Hepatic stellate cell (primary cell): ENCODE measurements at places on chromosomes 5 and 9.

GRCh38 chr5:154986151-154986550, 27.4 kb upstream of the KIF4B start:
- no peak for DNase-seq

DNA sequence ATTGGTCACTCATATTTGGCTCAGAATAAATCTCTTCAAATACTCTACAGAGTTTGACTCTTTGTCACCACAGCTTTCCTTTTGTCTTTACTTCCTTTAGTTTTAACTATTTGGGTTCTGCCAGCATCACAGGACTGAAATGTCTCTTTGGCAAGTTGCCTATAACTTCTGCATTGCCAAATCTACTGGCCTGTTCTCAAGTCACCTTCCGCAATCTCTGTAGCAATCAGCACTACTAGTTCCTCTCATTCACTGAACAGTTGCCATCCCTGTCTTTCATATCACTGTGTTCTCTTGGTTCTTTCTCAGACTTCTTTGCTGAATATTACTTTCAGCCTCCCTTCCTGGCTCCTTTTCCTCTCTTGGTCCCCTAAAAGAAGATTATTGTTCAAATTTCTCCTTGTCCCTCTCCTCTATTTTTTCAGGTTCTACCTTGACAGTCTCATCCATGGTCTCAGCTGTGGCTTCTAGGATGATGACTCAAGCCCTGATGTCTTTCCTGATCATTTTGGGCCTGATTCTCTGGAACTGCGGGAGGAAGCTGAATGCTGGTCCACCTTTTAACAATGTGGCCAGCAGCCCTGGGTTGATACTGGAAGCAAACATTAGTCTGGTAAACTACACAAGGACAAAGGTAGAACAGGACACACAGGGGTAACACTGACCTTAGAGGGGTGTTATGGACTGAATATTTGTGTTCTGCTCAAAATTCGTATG, 44.0 kb upstream of the LIFR start:
- no peak for DNase-seq

DNA sequence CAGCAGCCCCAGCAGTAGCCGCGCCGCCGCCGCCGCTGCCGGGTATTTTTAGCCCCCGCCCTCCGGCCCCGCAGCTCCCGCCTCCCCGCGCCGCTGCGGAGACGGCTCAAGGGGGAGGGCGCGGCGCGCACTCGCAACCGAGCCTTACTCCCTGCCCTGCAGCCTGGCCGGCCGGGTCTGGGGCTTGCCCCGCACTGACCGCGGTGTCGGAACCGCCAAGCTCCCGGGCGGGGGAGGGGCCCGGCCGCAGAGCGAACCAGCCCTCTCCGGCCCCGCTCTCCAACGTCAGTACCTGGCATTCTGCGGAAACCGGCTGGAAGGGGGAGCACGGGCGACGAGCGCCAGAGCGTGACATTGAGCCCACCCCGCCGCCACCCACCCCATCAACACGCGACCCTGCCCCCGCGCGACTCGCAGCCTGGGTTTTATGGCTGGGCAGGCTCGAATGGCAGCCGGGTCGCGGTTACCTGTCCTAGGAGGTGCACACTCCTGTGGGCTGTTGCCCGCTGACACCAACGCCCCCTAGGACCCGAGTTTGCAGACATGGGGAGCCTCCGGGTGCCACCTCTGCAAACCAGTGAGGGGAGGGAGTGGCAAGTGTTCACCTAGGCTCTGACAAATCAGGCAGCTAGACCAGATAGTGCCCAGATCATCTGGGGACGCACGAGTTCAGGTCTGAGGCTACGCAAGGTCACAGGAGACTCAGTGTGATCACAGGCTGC, at the start of gene ACSL6:
Gene ACSL6 (minus strand): TSS at position 37 of the 722 bp plus-strand sequence. CDS start 105 bp downstream, outside the sequence.
- DNase-seq, result peak; percentile 28

GRCh38 chr9:33155393-33155792, 11.7 kb downstream of the B4GALT1 start:
- DNase-seq, result no peak

GRCh38 chr9:108273988-108274387, 581.8 kb downstream of the ACTL7B start:
- DNase-seq, result no peak

- no peak for DNase-seq
These were observed 111.6 kb downstream of the WNK2 start for GRCh38 chr9:93295456-93296076.

DNA sequence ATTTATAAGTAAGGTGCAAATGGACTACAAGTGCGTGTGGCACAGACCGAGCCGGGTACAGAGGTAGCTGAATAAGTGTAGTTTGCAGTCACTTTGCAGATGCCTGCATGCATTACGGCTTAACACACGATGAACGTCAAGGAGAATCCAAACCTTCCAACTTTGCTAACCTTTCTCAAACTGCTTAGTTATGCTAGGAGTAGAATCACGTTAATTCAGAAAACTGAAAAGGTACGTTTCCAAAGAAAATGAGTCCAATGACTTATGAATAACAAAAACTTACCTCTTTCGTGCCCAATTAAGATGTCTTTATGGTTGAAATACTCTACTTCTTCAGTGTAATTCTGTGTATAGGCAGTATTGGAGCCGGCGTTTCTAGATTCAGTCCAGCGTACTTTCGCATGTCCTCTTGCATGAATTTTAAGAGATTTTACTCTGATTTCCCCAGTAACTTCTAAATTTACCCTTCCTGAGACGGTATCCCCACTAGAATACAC, 539 bp downstream of the ARRDC3 start:
- DNase-seq, result no peak

GRCh38 chr5:134732819-134733218, 5.5 kb upstream of the CAMLG start:
- no peak for DNase-seq

DNA sequence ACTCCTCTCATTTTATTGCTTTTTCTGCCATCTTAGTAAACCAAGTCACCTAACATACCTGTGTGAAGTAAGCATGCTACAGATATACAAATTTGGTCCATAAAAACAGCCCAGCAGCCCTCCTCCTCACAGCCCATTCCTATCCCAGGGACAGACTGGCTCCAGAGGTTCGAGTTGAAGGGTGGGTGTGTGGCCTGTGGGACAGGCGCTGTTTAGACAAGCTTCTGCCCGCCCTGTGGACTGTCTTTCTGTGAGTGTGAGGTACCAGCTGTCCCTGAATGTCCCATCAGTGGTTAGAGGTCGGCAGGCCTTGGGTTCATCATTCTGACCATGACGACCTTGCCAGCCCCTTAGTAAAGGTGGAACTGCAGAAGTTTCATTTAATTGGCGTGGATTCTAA, 82.0 kb downstream of the WNK2 start:
- no peak for DNase-seq

GRCh38 chr9:15182730-15183129, 124.3 kb downstream of the TTC39B start:
- DNase-seq, result no peak

GRCh38 chr9:113946496-113947115, 70.5 kb downstream of the ZNF618 start:
- DNase-seq, result no peak

GRCh38 chr5:159341145-159341544, 10.9 kb upstream of the IL12B start:
- DNase-seq, result no peak

GRCh38 chr5:149257131-149257530, 14.5 kb upstream of the AFAP1L1 start:
- DNase-seq, result no peak

GRCh38 chr9:124149992-124150391, 107.8 kb upstream of the NEK6 start:
- no peak for DNase-seq

DNA sequence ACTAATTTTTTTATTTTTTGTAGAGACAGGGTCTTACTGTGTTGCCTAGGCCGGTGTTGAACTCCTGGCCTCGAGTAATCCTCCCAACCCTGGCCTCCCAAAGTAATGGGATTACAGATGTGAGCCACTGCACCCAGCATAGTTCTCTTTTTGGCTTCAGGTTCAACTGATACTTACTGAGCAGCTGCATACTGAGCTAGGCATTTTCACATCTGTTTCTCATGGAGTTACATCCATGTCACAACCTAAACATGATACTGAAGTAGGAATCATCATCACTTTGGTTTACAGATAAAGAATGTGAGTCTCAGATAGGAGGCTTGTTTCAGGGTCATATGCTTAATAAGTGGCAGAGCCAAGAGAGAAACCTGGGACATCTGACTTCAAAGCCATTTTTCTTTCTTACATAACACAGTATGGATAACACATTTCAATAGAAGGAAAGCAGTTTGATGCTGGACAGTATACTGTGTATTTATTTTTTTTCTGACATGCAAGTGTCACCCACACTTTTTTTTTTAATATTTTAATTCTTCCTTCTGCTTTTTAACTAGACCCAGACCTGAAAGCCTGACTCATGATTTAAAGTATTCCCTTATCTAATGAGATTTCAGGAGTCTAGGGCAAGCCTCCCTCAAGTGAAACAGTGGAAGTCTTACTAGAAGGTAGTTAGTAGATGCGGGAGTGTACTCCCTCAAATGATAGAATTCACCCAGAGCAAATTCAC, 90.8 kb downstream of the HACD4 start:
- no peak for DNase-seq

DNA sequence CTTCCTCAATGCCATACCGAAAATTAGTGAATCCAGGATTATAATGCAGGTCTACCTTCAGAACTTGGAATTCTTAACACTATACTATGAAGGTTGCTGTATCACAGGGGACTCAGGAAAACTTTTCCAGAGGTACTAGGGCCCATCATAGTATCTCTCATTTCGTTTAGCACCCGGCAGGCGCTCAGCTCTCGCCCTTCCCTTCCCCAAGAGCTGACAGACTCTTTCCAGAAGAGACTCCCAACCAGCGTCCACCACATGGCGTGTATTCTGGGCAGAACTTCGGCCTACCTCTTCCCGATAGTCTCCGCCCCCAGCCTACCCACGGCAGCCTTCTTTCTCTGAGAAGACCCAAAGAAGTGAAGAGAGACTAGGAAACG, 271 bp downstream of the NOL8 start:
- peak; percentile 49 for DNase-seq

DNA sequence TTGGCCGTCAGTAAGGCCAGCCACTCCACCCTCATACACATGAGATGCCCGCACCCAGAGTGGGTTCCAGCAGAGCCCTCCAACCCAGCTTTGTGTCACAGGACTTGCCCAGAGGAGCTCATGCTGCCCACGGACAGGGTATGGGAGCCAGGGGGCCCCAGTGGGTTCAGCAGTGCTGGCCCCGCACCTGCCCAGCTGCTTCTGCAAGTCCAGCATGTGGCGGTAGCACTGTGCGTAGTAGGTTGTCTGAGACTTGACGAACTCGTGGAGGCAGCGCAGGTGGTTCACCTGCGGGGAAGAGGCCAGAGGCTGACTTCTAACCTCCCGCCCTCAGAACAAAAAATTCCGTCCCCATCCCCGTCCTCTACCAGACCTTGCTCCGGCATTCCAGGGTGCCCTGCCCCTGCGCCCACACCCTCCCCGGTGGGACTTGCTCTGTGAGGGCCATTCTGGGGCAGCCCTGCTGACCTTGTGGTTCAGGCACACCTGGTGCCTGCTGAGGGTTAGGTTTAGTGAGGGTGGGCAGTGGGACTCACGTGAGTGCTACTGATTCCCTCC, 18.5 kb downstream of the SH3GLB2 start:
- no peak for DNase-seq

DNA sequence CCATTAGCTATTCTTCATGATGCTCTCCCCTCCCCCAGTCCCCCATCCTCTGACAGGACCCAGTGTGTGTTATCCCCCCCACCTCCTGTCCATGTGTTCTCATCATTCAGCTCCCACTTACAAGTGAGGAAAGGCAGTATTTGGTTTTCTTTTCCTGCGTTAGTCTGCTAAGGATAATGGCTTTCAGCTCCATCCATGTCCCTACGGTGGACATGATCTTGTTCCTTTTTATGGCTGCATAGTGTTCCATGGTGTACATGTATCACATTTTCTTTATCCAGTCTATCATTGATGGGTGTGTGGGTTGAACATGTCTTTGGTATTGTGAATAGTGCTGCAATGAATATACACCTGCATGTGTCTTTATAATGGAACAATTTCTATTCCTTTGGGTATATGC, 101.3 kb upstream of the ICE1 start:
- no peak for DNase-seq

DNA sequence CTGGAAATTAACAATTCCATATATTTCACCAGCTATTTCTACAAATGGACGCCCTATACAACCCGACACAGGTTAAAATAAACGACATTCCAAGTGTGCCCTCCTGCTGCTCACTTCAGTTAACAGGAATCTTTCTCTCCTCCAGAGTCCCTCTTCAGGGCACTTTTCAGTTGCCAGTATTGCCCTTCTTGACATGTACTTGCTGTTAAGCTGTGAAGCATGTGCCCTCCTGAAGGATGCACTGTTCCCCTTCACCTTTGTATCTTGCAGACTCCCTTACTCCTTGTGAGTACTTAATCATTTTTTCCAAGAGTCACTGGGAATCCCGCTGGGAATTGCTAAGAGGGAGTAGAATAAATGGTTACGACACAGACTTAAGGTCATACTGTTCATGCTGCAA, 364.1 kb downstream of the CTNND2 start:
- DNase-seq, result no peak

DNA sequence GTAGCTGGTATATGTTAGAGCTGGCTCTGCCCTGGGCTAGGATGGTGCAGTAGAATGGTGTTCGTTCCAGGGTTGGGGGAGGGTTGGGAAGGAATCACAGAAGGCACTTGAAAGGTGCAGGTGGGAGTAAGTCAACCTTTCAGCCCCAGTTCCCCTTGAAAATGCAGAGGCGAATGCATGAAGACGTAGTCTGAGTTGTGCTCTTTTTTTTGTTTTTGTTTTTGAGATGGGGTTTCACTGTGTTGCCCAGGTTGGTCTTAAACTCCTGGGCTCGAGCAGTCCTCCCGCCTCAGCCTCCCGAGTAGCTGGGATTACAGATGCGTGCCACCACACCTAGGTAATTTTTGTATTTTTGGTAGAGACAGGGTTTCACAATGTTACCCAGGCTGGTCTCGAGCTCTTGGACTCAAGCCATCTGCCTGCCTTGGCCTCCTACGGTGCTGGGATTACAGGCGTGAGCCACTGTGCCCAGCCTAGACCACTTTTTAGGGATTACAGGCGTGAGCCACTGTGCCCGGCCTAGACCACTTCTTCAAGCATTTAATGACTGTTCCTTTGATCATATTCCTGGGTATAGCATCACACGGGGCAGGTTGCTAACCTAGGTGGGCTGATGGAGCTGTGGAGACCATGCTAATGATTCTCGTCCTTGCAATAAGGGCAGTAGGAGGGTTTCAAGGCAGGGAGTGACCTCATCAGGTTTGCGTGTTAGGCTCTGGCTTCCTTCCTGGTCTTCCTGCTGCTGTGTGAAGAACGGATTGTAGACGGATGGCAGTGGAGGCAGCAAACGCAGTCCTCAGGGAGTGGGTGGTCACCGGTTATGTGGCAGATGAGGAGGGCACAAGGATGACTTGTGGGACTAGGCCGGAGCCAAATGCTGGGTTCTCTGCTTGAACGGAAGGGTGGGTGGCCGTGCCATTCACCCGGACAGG, 13.7 kb downstream of the EHMT1 start:
- no peak for DNase-seq

DNA sequence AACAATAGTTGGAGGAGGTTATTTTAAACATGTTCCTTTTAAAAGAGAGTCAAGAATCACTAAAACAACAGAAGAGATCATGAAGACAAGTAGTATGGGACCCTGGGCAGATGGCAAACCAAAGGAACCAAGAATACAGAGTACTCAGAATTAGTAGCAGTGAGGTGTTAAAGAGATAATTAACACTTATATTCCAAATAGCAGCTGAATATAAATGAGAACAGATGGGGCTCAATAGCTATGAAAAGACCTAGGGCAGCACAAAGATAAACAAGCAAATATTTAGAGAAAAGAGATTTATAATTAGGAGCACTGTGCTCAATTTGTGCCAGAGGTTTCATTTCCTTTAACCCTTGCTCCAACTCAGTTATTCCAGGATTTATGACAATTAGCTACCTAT, 159.1 kb downstream of the FAM114A2 start:
- no peak for DNase-seq
